ENCODE measurements at places on chromosomes 7 and 10.

DNA sequence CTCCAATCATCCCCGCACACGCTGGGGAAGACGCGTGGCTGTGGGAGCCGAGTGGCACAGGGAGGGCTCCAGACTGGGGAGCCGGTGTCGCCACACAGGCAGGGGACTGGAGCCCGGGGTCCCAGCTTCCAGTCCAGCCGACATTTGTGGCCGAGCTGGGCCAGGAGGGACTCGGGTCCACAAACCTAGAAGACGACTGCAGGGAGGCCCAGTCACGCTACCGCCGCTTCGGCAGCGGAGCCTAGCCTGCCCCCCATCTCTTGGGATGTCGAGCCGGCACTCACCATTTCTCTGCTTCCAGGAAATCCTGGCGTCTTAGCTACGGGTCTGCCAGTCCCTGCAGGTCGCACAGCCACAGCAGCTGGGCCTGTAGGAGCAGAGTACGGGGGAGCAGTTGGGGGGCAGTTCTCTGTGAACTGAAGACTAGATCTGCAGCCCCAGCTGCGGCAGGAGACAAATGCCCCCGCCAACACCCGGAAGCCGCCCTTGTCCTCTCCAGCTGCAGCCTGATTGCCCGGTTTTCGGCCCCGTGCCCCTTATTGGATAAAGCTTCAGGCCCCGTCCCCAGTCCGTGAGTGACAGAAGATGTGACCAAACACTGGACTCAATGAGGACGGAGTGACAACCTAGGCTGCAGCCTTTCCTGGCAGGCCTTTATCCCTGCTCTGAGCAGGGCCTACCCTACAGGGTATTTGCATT, 270.7 kb downstream of the ZNF33B start:
- DNase-seq: peak; percentile 2

DNA sequence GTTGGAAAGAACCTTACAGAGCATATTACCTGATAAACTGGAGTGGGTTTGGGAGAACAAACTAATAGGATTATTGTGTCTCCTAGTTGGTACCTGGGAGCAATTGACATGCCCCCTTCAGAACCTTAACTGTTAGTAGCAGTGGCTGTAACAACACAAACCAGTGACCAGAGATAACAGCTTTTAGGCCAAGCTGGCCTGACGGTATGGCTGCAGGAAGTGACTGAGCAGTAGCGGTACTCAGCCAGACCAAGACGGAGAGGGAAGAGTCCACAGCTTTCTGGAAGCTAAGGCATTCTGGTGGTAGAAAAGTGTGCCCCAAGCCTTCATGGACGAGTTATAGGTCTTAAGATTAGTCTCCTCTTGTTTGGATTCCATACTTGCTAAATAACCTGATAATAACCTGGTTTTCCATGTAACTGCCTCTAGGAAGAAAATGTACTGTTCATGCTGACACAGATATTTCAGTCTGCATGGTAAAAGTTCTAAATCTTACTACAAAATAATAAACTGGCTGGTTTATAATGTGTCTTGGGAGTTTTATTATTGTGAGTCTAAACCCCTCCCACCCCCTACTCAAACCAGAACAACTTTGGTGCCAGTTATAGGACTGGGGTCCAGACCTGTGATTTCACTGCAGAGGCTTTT, 11.3 kb downstream of the NOLC1 start:
- no peak for DNase-seq

- no peak for DNase-seq
These were observed 128.5 kb upstream of the PRR15 start for GRCh38 chr7:29435167-29435566.

- DNase-seq: no peak
These were observed 4.2 kb upstream of the EBF3 start for GRCh38 chr10:129968020-129968852.

DNA sequence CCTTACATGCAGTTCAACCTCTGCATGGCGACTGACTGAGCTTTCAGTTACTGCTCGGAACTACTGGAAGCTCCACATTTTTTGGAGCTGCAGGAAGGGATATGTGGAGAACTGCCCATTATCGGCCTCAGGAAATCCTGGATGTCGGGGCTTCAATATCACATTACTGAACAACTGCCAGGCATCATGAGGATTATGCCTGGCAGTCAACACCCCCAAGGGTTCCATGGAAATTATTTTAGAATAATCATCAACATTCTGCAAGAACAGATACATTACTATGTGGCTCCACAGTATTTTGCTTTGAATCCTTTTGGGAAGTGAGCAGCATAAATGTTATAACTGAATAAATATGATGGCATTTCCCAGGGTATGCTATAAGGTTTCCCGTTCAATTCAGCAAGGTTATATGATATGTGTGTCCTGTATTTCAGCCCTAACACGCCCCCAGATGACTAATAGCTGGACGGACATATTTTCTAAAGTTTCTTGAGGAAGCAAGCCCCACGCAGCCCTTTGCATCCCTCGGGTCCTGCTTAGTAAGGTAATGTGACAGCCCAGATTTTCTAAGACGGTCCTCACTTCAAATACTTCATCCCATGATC, 53.0 kb upstream of the OPALIN start:
- DNase-seq: no peak

GRCh38 chr10:73591935-73592699, 975 bp upstream of the USP54 start:
- DNase-seq: no peak

- no peak for DNase-seq
These were observed 69.0 kb upstream of the RSBN1L start for GRCh38 chr7:77627309-77627676.

- no peak for DNase-seq
These were observed 18.4 kb downstream of the BNIP3 start for GRCh38 chr10:131963350-131963749.

DNA sequence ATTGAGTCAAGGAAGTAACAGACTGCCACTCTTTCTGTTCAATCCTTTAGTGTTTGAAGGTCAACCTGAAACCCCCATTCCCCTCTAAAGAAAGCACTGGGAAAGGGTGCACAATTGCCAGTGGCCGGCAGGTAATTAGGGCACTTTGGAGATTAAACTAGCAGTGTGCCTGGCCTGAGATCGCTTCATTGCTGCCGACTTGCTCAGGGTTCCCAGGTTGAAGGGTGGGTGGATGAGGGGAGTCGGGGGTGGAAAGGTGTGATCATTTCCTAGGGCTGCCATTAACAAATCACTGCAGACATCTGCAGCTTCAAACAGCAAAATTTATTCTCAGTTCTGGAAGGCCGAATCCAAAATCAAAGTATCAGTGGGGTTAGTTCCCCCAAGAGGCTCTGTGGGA, 16.3 kb upstream of the BTBD16 start:
- no peak for DNase-seq

DNA sequence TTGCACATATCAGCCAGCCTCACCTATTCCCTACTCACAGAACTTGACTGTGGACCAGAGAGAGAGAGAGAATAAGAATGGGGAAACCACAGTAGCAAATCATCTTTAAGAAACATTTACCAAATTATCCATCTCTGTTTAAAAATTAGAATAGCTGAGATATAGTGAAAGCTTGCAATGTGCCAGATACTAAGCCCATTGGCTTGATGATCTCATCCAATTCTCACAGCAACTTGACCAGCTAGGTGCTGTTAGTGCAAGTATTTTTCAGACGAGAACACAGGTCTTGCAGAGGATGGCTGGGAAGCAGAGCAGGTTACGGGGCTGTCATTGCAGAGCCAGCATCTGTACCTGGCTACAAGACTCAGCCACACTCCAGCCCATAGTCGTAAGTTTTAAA, 50.9 kb downstream of the KLF6 start:
- DNase-seq: no peak

DNA sequence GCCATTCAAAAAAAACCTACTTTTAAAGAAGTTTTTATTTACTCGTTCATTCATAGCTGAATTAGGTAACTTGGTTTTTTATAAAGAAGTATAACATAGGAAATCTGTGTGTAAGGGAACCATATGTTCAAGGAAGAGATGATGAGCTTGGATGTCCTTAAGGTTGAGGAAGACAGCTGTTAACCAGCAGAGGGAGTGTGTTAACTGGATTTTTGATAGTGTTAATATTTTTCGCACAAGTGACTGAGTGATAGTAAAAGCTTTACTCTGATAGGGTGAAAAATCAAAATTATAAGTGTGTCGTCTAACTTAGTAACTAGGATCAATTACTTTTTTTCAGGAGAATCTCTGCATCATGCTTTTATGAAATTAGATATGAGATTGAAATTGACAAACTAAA, 134.7 kb downstream of the ARL5B start:
- DNase-seq: no peak

GRCh38 chr10:48934672-48935501, 4.8 kb downstream of the LRRC18 start:
- no peak for DNase-seq

GRCh38 chr7:145698526-145699262, 417.9 kb upstream of the CNTNAP2 start:
- no peak for DNase-seq

DNA sequence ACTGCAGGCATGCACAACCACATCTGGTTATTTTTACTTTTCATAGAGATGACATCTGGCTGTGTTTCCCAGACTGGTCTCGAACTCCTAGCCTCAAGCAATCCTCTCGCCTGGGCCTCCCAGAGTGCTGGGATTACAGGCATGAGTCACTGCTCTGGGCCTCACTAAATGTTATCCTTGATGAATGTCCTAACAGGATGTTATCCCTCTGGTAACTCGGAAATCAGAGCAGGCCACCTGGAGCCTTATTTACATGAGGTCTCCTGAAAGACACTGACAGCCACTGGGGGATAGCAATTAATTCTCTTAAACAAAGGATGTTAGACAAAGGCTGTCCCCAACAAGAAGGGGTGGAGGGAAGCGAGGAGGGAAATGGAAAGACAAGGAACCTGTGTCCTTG, 4.5 kb upstream of the ZNF438 start:
- no peak for DNase-seq

GRCh38 chr7:143222782-143223181, 945 bp downstream of the TAS2R40 start:
- DNase-seq: no peak

GRCh38 chr10:31536302-31536701, 217.3 kb downstream of the ZEB1 start:
- DNase-seq: no peak

DNA sequence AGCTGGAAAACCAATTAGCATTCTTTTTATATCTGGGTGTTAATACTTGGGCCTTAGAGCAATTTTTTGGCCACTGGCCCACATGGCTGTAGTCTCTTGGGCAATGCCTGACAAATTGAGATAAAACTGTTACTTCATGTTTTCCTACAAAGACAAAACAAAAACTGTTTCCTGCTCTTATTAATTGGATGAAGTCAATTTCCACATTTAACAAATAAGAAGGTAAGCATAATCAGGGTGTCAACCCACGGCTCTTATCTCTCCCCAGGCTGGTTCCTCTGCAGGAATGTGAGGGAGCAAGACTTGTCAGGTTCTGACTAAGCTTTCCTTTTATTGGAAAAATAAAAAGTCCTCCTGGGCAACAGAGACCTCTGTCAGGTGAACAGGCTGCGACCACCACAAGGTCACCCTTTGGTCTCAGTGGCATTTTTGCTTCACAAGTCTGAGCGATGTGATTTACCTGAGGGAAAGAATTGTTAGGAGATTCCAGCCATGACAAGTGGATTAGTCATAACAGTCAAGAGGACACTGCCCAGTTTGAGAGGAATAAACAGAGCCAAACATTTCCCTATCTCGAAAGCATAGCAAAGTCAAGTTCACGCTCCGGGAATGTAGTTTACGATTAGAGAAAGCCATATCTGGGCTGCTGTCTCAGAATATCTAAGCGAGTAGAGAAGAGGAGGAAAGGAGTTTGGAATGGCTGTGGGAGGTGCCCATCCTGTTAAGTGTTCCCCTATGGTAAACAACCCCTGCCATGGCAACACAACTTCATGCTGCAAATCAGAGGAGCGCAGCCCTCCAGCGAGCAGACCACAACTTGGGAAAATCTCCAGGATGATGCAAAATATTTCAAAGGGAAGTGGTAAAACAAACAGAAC, 144.4 kb downstream of the TES start:
- no peak for DNase-seq

- no peak for DNase-seq
These were observed 9.0 kb downstream of the LFNG start for GRCh38 chr7:2528481-2529095.

- no peak for DNase-seq
These were observed 8.0 kb upstream of the BEND7 start for GRCh38 chr10:13536674-13537366.

DNA sequence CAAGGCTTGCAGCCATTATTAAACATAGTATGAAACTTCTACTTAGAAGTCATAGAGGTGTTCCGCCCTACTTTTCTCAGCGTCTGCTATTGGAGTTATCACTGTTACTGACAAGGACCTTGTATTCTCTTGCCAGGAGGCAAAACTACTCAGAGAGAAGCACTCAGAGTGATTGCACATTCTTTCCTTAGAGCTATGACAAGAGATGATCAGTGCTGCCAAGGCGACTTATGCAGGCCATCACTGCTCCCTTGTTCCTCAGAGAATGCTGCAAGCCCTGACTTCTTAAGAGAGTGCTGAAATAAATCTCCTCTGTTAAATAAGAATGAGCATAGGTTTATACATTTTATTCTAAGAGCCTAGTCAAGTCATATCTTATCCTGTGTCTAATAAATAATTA, 534.6 kb upstream of the PHF14 start:
- no peak for DNase-seq

DNA sequence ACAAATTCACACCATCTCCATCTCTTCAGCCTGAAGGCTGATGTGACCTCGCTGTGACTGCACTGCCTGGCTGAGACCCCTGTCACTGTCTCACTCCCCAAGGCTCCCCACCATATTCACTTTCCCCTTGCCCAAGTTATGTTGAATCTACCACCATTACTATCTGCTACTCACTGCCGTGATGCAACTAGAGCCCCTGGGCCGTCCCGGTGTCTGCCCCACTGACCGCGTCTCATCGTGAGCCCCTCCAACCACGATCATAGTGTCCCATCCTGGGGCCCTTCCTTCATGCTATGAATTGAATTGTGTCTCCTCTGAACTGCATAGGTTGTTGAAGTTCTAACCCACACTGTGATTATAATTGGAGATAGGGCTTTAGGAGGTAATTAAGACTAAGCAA, 71.9 kb upstream of the CHST15 start:
- DNase-seq: no peak

- DNase-seq: no peak
These were observed 467.8 kb downstream of the ARL4A start for GRCh38 chr7:13155188-13155587.

DNA sequence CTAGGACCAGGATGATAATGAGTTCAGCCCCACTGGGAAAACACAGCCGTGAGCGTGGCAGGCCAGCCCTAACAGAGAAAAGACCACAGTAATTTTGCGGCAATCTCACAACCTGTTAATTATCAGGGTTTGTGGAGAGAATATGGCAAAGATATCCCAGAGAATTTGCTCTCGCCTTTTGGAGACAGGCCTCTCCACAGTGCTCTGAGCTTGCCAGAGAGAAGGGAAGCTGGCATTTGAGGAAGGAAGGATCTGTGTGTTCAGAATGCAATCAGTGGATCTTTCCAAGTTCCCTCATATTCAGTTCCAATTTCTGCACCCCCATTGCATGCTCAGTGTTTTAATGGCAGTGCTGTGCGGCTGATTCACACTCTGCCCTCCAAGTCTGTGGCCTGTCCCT, 60.2 kb downstream of the PLPP4 start:
- no peak for DNase-seq

GRCh38 chr10:87921931-87922688, 58.7 kb downstream of the PTEN start:
- no peak for DNase-seq
